Femur (tissue), 1 donor: ENCODE measurements at places on chromosomes 7 and 10.

GRCh38 chr7:87413029-87413428 lies 62.5 kb downstream of the ABCB4 start:
- DNase-seq, result no peak

DNA sequence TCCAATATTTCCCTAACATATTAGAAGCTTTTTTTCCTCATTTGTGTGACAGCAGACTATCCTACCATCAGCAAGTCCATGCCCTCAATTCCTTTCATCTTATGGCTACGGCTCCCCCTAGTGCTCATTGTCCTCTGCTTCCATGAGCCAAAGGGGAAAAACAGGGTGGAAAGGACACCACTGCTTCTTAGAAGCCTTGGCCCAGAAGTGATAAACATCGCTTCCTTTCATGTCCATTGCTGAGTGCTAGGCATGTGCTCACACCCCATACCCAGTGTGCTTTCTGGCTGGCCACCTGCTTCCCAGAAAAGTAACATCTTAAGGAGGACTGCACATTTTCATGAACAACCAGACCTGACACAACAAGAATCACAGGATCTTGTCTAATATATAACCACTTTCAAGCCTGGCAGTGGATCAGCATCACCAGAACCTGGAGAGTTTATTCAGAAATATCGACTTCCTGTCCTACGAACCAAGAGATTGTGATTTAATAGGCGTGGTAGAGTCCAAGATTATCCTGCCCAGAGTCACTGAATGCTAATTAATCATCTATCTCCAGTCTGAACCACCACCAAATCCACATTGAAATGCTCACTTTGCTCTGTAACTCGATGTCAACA lies 650.5 kb upstream of the SORCS1 start:
- peak; percentile 41 for DNase-seq

- no peak for DNase-seq
These were observed 69.8 kb downstream of the MAP3K8 start for GRCh38 chr10:30503700-30504266.

GRCh38 chr7:18302097-18302496 lies 193.5 kb upstream of the HDAC9 start:
- DNase-seq, result no peak

GRCh38 chr7:121633186-121633585 lies 237.1 kb upstream of the FAM3C start:
- no peak for DNase-seq

GRCh38 chr7:108235451-108236061 lies 105.4 kb upstream of the LAMB4 start:
- DNase-seq, result no peak

DNA sequence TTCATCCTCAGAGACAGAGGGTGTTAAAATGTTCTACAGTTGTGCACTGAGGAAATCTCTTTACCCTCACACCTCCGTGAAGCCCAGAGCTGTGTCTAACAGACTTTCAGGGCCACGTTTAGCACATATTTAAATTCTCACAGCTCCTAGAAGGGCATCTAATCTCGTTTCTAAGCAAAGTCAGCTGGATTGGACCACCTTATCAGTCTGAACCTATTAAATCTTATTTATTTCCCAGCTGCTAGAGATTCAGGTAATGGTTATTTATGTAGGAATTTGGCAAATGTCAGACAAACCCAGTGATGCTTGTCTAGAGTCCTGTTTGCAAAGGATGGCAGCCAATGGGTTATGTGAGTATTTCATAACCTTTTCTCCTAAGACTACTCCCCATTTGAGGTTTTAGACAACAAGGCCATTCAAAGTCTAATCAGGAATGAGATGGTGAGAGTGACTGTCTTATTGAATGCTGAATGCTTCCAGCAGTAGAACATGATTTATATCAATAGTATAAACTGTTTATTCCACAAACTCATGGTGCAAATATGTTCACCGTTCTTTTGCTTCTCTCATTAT lies 54.8 kb upstream of the EXOC4 start:
- DNase-seq, result no peak

DNA sequence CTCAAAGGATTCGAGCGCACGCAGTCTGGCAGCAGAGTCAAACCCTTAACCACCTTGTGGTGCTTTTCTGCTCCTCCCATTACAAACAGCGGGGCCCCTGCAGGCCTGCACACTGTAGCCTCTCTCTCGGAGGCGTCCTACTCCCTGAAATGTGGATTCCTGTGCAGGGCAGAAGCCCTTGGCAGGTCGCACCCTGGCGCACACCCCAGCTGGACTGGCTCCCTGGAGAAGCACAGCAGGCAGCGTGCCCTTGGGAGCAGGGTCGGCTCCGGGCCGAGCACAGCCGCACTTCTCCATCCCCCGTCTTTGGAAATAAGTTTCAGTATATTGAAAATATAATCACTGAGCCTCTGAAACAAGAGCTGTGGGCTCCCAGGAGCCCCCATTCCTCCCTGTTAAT lies 144.1 kb downstream of the C10orf105 start:
- peak; percentile 36 for DNase-seq

DNA sequence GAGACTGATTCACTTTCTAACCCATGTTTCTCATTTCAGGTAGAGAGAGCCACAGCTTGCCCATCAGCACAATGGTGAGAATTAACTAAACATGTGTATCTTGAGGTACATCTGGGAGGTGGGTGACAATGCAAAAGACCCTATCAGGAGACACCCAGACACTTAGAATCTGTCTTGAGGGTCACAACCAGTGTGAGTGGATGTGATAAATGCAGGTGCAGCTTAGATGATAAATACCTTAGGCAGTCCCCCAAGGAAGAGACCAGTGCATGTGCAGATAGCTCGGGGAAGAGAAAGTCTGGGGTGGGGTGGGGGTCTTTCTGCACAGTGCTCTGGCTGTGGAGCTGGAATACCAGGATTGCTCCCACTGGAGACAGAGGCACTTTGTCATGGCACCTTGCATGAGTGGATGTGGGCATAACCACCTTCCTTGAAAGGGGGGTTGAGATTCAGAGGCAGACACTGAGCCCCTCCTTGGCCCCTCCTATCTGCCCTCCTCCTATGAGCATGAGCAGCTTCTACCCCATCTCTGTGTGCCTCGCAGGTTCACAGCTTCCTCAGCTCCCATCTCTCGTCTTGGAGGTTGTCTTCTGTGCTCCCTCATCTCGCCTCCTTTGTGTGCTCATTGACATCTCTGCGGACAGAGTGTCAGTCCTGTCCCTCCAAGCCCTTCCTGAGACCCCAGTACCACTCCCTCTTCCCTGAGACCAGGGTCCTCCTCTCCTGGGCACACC lies 349.8 kb downstream of the TCERG1L start:
- DNase-seq, result no peak

GRCh38 chr7:42096681-42097561 lies 140.1 kb downstream of the GLI3 start:
- DNase-seq, result peak; percentile 73

- DNase-seq, result no peak
These were observed 1096.1 kb upstream of the CELF2 start for GRCh38 chr10:9921544-9921943.

DNA sequence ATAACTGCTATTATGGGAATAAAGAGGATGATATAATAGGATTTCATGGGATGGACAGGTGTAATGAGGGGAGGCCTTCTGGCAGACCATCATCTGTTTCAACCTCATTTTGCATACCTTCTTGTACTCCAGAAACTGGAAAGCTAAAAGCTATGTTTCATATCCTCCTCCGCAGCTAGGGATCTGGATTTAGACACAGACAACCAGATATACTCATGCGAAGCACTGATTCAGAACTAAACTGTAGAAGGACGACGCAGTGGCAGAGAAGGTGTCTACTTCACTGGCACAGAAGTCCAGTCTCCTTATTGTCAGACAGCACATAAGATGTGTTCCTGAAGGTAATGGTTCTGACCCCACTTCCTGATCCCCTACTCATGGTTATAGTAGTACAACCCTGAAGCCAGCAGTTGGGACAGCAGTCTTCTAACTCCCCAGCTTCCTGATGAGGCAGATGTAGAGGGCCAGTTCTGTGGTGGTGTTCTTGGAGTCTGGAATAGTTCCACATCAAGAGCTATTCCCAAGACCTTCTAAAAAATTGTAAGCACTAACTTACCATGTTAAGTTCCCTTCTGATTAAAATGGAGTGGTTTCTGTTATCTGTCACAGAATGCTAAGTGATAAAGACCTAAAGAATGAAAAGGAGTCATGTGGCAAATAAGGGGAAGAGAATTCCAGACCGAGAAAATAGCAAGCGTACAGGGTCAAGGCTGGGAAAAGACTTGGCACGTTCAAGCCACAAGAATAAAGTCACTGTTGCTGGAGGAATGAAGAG lies 550.3 kb downstream of the GRM8 start:
- DNase-seq, result no peak

- no peak for DNase-seq
These were observed 974.5 kb downstream of the LRMDA start for GRCh38 chr10:76405922-76406321.

DNA sequence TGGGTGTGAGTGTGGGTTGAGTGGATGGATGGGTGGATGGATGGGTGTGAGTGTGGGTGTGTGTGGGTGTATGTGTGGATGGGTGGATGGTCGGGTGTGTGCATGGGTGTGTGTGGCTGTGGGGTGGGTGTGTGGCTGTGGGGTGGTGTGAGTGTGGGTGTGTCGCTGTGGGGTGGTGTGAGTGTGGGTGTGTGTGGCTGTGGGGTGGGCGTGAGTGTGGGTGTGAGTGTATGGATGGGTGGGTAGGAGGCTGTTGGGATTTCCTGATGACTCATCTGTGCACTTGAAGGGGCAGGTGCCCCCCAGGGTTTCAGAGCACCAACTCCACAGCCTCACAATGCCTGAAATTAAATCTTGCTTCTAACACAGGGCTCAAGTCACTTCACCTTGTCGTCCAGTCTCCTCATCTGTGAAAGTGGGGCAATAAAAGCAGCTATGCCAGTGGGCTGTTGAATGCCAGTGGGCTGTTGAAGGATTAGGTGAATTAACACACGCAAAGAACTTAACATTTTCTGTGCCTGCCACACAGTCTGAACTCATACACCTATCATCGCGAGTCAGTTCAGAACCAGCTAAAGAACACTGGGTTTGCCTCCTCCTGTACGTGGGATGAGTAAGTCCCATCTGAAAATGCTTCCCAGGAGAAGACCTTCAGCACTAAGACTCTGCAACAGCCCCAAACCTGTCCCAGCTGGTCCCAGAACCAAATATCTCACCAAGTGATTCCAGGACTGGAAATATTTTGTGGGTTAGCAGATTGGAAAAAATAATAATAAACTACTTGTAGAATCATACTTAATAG lies 32.0 kb downstream of the SFMBT2 start:
- DNase-seq, result no peak

DNA sequence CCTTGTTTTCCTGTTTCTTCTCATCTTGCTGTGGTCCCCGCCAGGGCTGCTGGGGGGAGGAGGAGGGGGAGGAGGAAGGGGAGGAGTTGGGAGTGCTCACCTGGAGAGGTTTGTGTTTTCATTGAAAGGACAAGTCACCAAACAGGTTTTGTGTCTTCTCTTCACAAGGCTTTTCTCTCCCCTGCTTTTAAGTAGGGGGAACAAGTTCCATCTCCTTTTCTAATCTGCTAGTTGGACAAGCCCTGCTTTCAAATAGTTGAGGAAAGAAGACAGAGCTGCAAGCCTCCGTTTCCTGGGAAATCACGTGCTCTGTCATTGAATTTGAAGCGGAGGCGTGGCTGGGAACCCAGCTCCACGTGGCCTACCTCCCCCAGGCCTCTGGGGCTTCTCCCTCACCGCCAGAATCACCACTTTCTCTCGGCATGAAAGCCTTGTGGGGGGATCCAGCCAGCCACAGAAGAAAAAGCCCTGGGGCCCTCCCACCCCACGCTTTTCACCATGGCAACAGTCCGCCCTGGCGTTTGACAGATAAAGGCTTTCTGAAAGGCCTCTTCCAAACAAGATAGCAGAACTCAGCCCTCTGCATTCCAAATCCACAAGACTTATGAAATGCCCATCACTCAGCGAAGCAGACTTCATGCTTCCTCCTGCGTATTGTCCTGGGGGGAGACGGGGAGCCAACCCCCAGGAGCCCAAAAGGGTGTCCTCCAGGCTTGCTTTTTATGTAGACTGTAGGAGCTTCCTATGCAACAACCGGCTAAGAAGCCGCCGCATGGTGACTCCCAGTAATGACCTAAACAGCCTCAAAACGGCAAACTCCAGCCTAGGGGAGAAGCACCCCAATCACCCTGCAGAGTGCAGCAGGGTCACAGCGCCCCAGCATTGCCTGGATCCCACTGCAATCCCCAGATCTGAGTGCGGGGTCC lies 51.7 kb downstream of the PROSER2 start:
- DNase-seq, result peak; percentile 84

- DNase-seq, result no peak
These were observed 15.7 kb upstream of the FOXL3 start for GRCh38 chr7:274266-274665.
